ENCODE measurements at places on chromosomes 6 and 20.

DNA sequence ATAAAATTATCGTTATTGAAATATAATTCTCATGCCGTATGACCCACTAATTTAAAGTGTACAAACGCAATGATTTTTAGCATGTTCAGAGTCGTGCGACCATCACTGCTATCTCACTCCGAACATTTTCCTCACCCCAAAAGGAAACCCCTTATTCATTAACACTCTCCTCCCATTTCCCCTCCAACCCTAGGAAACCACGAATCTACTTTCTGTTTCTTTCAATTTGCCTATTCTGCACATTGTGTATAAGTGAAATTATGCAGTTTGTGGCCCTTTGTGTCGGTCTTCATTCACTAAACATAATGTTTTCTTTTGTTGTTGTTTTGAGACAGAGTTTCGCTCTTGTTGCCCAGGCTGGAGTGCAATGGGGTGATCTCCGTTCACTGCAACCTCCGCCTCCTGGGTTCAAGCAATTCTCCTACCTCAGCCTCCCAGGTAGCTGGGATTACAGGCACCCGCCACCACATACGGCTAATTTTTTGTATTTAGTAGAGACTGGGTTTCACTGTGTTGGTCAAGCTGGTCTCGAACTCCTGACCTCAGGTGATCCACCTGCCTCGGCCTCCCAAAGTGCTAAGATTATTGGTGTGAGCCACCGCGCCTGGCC lies 99.7 kb upstream of the ZNF217 start:
- no peak for DNase-seq

GRCh38 chr20:59661153-59661552 lies 56.8 kb downstream of the PHACTR3 start:
- DNase-seq, result no peak

DNA sequence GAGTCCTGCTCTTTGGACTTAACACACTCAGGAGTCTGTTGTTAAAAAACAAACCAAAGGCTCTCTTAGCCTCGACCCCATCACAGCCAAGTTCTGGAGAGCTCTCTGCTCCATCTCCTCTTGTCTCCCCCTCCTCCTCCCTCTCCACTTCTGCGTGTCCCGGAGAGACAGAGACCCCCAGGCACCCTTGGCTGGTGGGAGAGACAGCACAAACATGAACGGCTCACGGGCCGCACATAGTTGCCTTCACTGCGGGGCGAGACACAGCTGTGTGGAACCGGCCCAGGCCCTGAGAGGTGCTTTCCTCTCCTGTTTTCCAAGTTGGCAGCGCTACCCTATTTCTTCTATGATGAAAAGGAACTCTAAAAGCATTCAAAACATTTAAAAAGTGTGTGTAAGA lies 23.3 kb upstream of the MYT1 start:
- no peak for DNase-seq

- DNase-seq, result no peak
These were observed 423.5 kb downstream of the COL12A1 start for GRCh38 chr6:74782346-74782745.

DNA sequence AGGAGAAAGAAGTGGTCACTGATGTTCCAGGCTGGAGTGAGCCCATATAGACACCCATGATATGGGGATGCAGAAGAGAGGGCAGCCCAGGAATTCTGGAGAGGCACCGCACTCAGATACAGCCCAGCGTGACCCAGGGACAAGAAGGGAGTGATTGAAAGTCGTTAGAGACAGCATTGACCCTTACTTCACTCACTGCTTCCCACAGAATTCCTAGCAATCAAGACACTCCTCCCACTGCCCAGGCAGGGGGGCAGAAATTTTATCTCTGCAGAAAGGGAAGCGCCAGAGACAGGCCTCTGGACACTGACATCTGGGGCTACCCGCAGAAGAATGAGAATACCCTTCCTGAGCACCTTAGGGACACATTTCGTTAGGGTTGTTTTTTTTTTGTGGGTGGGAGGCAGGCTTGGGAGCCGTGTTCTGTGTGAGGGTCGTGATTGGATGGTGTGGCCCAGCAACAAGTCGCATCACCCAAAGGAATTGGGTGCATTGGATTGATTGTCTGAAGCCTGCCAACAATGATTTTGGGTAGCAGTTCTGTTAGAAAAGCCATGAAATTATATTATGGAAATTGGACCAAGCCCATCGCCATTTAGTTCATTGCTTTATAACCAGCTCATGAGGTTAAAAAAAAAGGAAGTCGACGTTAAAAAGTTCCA lies 45.9 kb upstream of the MAP3K4 start:
- DNase-seq, result no peak

- DNase-seq, result no peak
These were observed 137.3 kb downstream of the CCDC170 start for GRCh38 chr6:151630991-151631655.

- no peak for DNase-seq
These were observed 121.4 kb upstream of the DST start for GRCh38 chr6:56764081-56764566.

GRCh38 chr6:72622094-72622940 lies 453 bp downstream of the KCNQ5 start:
- DNase-seq, result peak; percentile 41

- no peak for DNase-seq
These were observed 36.5 kb upstream of the FAM83C start for GRCh38 chr20:35328689-35329088.

- no peak for DNase-seq
These were observed 81.1 kb downstream of the STXBP5 start for GRCh38 chr6:147285087-147285855.

GRCh38 chr20:45920462-45921336 lies 8.7 kb upstream of the PLTP start:
- DNase-seq, result no peak

DNA sequence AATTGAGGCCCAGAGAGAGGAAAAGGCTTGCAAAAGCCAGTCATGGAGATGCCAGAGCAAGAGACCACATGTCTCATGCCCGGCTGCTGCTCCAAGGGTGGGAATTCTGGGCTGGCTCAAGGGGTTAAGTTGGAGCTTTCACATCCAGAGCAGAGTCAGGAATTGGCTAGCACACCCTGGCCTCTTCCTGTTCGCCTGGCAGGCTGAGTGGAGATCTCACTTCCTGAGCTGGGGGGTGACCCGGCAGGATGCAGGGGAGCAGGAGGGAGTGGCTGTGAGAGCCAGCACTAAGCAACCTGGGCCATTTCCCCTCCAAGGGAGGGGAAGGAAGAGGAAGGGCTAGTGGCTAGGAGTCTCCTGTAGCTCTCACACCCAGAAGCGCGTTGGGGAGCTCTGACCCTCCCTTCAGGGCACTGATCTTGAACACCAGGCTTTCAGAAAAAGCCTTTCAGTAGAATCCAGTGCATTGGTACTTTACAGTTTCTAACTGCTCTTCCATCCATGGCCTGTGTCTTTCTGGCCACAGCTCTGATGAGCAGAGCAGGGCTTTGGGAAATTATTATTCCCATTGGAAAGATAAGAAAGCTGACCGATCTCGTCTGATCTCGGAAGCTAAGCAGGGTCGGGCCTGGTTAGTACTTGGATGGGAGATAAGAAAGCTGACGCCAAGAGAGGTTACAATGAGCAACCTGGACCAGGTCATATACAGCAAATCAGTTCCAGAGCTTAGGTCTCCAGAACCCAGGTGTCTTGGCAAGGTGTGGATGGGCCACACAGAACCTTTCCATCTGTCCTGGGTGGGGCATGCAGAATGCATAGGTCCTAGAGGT lies 2.2 kb upstream of the CCM2L start:
- DNase-seq, result no peak

DNA sequence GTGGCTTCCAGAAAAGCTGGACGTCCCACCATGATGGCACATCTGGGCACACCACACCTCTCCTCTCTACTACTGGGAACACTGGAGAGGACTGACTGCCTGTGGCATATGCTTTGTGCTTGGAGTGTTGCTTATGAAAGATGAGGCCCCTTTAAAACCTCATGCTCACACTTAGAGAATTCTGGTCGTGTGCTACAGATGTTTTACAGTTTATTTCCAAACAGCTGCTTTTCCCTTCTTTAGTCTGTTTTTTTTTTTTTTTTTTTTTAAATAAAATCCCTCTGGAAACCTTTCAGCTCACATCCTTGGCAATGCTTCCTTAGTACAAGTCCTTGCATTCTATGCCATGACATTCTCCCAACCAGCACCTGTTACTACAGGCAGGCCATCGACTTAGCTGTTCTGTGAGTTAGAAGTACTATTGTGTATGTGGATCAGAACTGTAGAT lies 60.3 kb downstream of the BMP6 start:
- DNase-seq, result no peak

GRCh38 chr6:137323860-137324259 lies 104.7 kb upstream of the IFNGR1 start:
- no peak for DNase-seq

DNA sequence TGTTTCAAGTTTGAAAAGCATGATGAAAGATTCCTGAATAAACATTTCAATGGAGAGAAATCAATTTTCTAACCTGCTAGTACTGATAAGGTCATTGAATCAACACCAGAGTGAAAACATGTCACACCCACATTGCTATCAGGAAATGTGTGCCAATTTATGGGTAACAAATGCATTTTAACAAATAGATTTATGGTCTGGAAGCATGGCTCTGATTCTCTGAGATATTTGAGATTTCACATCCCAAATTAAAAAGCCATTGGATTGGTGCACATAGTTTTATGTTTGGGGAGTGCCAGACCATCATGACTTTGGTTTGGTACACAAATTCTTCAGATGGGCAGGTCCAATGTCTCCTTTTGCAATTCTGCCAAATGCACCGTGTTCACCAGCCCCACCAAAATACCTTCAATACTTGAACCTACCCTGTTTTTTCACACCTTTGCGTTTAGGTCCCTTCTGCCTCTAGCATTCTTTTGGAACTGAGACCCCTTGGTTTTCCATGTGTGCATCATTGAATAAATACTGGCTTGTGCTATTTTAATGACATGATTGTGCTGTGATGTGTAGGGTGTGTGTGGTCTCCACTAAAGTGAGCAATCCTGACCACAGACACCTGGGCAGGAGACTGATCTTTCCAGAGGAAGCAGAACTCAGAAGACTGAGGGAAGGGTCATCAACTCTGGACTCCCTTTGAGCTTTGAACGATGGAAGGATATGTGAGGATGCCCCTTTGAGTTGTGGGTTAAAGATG lies 20.4 kb downstream of the IL20RA start:
- no peak for DNase-seq

DNA sequence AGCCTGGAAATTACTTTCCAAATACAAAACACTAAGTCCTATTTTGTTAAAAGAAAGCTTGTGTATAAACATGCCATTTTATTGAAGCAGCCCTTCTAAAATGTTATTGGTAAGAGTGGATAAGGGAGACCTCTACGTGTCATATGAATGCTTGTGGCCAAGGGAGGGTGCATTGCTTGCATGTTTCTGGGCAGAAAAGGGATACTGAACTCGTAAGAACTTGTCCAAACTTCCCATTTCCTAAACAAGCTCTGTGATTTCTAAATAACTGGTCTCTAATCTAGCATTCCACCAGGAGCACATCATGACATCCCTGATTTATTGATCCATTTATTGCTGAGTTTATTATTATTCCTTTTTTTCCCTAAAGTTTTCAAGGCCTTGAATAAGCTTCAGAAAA lies 474.1 kb downstream of the CD109 start:
- no peak for DNase-seq

- no peak for DNase-seq
These were observed 20.7 kb downstream of the HFE start for GRCh38 chr6:26107935-26108334.

DNA sequence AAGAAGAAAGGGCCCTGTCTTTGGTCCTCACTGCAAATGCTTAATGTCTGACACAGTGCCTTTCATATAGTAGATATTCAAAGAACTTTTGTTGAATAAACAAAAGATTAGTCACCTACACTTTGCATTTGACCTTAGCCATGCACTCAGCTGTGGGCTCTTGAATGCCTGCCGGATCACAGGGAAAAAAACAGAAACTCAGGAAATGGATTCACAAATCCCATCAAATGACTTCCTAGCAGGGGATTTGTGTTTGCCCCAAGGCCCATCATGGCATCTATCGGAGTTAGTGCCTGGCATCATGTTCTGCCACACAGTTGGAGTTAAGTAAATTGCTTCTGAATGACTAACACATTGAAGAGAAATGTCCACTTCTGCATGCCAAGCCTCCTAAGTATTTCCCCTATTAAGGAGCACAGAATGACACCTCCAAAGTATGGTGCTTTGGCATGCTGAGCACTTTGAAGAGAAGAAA lies 72.3 kb upstream of the DST start:
- no peak for DNase-seq

DNA sequence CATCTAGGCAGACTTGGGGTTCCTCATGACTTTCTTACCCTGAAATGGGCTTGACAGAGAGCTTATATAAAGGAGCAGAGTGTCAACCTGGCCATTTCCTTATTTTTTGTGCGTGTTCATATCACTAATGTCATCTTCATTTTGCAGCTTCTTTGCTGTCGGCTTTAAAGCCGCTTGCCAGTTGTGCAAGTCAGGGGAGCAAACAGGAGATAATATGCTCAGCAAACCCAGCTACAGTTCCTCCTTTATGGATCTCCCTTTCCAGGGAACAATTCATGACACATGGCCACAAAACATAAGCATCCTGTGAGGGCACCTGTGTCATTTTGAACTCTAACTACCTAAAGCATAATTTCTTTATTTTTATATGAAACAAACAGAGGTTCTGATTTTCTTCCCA lies 6.5 kb upstream of the TUBB2B start:
- DNase-seq, result no peak

DNA sequence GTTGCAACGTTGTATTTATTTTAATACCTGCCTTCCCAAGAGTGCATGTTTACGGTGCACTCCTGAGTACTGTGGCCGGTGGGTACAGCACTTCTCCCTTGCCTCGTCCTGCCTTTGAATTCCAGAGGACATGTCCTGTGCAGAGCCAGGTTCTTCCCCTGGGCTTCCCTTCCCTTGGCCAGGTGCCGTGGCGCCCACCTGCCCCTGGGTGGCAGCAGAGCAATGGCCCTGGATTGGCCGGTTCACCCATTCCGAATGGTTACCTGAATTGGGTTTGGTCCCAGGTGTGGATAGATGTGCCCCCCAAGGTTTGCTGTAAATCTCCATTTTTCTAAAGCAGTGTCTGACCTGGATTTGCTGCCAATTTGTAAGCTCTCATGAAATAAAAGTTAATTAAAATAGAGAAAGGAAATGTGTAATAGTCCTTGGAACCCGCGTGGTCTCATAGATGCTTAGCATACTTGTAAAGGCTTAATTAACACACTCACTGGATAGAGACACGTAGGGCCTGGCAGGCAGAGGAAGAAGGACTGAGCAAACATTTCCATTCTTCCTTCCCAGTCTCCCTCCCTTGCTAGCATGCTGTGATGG lies 40.6 kb downstream of the DTD1 start:
- no peak for DNase-seq

DNA sequence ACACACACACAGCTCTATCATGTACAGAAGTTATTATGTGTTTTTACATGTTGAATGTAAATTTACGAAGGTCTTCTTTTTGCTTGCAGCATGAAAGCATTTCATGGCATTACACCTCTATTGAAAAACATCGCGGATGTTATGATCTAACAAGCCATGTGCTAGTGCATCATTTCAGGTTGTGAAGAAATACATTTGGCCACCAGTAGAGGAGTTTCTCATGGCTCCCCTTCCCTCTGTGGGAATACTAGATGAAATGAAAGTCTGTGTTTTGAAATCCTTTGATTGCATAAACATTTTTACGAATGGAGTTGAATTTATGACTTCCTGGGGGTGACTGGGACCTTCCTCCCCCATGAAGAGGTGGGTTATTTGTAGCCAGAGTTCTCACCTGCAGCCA lies 17.7 kb downstream of the MAS1 start:
- DNase-seq, result no peak

GRCh38 chr20:50574586-50574985 lies 64.4 kb downstream of the PTPN1 start:
- DNase-seq, result no peak

Data from left colon (tissue), 2 donors.